ENCODE measurements at places on chromosomes 5 and 9. TPM values are rescaled to one million over a fixed set of nuclear protein-coding genes. Genes with fewer than 3 reads are reported as not detected.

Gene FBLL1
- total RNA-seq, result 3.0 TPM

Gene MCTP1
- 0.23 TPM for total RNA-seq

Gene TAF11L9
- total RNA-seq, result not detected

Gene SNCAIP
- not detected for total RNA-seq

Gene KIF20A
- 17.1 TPM for total RNA-seq

Gene IL17B
- not detected for total RNA-seq

Gene RORB
- 0.82 TPM for total RNA-seq

Gene IQGAP2
- total RNA-seq, result 1.2 TPM

Gene KIF27
- 2.8 TPM for total RNA-seq

Gene CD180
- not detected for total RNA-seq

Gene DND1
- not detected for total RNA-seq

Gene SPARC
- total RNA-seq, result 1,374 TPM

Gene CYSTM1
- total RNA-seq, result 17.2 TPM

Gene PCDHA7
- total RNA-seq, result 1.5 TPM
